ENCODE measurements at places on chromosomes 2 and 18.

DNA sequence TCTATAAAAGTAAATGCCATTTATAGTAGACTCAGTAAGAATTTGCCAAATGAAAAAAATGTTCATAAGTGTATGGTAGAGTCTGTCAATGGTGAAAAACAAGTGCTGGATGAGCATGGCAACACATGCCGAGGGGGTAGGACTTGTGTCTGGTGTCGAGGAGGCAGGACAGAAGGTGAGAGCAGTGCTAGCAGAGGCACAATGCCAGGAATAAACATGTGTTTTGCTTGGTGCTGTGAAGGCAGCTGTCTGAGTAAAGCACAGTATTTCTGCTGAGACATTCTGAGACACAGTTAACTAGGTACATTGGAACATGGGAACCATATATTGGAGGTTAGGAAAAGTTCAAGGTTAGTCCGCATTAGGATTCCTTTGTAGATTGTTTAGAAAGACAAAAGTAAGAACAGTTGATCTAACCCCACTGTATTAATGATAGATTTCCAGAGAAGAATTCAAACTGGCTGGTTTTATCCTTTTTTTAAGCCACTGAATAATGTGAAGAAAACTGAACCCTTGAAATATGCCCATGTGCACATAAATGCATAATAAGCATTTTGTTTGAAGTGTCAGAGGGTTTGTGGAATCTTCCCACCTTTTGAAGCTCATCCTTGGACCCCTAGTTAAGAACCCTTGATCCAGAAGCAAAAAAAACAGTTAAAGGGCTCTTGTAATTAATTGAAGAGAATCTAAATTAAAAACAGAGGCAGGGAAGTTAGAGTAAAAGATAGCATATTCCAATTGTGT is 7.1 kb downstream of the RBM45 start:
- DNase-seq: no peak

- DNase-seq: no peak
Observed at GRCh38 chr2:12725233-12726187, 8.8 kb downstream of the TRIB2 start.

- DNase-seq: peak; percentile 41
Observed at GRCh38 chr2:33212151-33212550, 264.3 kb upstream of the RASGRP3 start.

DNA sequence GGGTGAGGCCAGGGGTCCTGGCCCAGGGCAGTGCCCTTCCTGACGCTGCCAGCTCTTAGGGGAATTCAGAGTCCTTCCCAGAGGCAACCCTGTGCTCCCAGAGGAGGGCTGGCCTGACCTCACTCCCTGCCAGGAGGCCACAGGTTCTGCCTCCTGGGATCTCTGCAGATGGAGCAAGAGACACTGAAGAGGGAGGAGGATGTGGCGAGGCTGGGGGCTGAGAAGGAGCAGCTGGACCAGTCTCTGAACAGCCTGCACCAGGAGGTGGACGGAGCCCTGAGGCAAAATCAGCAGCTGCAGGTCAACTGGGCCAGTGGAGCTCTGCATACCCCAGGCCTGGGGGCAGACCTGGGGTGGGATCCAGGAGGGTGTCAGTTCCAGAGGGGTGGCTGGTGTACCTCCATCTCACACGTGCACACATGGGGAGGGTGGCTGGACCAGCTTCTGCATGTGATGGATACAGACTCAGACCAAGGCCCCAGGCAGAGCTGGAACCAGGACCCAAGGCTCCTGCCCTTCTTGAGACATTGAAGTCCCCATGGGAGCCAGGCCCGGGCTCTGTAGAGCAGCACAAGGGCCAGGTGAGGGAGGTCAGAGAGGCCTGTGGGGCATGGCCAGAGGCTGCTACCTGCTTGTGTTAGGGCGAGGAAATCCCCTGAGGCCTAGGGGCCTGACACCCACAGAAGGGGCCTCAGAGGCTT is 9.7 kb upstream of the SNED1 start:
- no peak for DNase-seq

GRCh38 chr18:31154181-31154580 is 8.5 kb downstream of the DSC1 start:
- no peak for DNase-seq

- no peak for DNase-seq
Observed at GRCh38 chr2:7881466-7881865, 800.4 kb upstream of the ID2 start.

DNA sequence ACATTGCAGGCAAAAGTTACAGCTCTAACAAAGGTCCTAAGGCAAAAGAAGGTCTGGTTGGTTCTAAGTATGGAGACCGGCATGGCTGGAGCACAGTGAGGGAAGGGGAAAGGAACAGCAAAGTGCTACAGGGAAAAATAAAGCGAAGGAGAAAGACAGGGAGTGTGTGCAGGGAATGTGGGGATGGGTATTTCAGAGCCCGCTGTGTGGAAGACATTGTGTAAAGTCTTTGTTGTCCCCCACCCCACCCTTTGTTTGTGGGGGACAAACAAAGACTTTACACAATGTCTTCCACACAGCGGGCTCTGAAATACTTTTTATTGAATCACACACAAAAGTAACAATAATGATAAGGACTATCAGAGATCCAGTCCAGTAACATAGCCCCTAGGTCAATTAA is 28.9 kb upstream of the C2orf15 start:
- no peak for DNase-seq

- DNase-seq: no peak
Observed at GRCh38 chr2:18708203-18708715, 118.9 kb upstream of the NT5C1B start.

- DNase-seq: peak; percentile 93
Observed at GRCh38 chr18:12391487-12392165, 14.6 kb upstream of the AFG3L2 start.

- DNase-seq: no peak
Observed at GRCh38 chr2:108980076-108980475, 8.9 kb downstream of the EDAR start.

DNA sequence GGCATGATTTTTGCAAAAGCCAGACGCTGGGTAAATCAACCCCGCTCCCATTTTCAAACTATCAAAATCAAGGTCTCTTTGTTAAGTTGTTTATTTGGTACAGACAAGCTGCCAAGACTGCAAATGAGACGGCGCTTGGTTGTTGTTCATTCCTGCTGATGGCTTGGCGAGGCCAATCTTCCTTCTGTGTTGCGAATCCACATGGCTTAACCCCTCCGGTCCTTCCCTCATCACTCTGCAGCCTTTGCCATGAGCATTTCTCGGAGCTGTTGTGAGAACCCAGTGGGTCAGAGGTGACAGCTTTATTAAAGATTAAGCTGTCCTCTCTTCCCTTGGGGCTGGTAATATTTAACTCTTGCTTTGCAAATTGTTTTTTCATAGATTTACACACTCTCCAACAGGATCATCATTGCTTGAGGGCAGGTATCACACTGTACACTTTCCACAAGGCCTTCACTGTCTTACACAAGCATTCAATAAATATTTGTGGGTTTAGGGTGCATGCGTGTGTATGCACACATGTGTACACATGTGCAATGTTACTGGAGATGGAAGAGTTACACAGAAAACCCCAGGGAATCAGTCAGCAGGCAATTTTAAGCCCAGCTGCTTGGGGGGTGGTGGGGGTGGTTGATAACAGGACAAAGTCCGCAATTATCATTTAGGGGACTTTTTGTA is 27.8 kb upstream of the KCNF1 start:
- no peak for DNase-seq

DNA sequence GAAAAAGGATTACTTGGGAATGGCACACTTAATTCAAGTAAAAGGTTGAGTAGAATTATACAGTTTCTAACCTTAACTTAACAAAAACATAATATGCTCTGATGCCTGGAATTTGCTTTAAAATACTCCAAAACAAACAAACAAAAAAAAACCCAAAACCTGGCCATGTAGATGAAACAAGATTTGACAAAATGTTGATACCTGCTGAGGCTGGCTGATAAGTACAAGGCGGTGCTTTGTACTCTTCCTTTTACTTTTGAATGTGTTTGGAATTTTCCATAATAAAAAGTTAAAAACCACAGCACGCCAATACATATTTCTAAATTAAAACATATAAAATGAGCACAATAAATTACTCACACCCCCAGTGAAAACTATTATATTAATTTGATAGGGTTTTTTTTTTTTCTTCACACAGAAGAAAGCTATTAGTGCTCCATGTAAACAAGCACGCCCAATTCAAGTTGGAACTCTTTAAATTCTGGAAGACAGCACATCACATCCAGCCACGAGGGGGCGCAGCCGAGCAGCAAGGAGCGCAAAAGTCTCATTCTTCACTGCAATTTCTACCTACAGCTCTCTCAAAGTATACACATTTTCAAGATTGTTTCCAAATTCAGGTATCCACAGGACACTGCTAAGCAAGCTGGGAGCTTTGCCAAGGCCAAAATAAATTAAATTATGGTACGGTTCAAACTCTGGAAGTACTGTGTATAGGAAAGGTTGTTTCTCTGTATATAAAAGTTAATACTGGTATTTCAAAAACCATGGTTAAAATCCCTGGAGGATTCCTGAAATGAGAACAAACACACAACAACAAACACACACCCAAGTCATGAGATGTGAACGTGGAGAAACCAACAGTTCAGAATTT is 7.5 kb downstream of the SERTAD2 start:
- peak; percentile 81 for DNase-seq

GRCh38 chr2:7068457-7068856 is 151.2 kb downstream of the RNF144A start:
- no peak for DNase-seq

GRCh38 chr2:230671117-230671516 is 41.5 kb upstream of the CAB39 start:
- peak; percentile 4 for DNase-seq

DNA sequence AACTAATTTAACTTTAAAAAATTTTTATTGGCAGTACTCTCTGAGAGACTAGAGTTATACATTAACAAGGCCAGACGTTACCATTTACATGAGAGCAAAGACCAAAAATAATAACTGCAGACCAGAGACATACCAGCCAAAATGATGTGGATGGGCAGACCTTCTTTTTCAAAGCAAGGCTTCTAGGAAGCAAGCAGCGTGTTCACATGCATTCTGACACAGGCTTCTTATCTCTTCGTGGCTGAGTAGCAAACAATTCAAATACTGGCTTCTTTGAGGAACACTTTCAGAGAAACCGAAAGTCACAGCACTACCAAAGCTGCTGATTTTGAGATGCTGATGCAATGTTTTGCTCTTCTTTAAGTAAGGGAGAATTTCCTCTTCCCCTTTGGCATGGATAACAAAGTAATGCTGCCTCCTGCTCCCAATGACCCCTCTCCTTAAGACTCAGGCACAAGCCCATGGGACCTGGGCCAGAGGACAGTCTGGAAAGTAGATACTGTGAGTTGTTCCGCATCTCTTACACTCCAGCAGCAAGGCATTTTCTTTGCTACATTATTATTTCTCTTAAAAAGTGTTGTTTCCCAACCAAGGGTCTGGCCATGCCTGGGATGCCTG is 181.9 kb downstream of the MREG start:
- DNase-seq: no peak

GRCh38 chr18:63336366-63337099 is 17.0 kb upstream of the BCL2 start:
- DNase-seq: no peak

- DNase-seq: no peak
Observed at GRCh38 chr2:104793966-104794365, 59.9 kb upstream of the POU3F3 start.

- DNase-seq: peak; percentile 42
Observed at GRCh38 chr2:154720651-154721050, 22.2 kb downstream of the KCNJ3 start.

GRCh38 chr2:55048508-55049042 is 1.7 kb downstream of the RTN4 start:
- peak; percentile 60 for DNase-seq

DNA sequence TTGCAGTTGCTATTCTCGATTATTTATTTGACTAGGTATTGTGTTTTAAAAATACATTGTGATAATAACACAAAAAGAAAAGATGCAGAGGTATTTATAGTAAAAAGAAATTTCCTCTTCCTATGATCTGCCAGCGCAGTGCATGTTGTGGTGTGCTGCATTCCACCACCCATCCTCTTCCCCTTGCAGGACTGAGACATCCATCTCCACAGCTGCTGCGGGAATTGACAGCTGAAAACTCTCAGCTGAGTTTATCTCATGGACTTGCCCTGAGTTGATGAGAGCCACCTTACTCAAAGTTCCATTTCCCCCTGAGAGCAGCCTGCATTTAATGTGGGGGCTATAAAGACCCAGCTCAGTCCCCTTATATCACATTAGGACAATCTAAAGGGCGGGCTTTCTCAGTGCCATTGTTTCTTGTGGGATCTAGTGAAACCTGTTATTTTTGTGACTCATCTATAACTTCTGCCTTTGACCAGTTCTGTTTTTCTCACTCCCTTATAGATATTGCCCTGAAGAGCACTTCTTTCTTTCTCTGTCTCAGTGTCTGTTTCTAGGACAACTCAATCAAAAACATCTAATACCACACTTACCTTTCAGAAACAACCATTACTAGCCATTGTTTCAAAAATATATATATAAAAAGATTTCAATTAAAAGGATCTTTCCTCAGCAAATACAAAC is 698.5 kb downstream of the NR4A2 start:
- DNase-seq: peak; percentile 16

GRCh38 chr2:39568561-39569006 is 97.1 kb upstream of the TMEM178A start:
- DNase-seq: peak; percentile 17

DNA sequence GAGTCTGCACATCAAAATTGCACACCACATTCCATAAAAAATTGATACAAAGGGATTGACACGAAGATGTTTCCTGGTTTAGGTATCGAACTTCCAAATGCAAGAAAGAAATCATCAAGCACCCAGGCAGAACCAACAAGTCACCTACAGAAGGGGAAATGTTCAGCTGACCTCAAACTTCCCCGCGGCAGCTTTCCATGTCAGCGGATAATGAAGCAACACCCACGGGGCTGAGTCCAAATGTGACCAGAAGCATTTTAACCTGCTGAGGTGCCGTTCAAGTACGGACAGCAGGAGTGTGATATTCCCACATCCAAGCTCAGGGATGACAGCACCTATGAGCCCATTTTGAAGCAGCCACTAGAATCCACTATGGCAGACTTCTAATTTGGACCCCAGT is 124.9 kb downstream of the GALNT14 start:
- no peak for DNase-seq

GRCh38 chr2:216217904-216218260 is 108.7 kb downstream of the XRCC5 start:
- no peak for DNase-seq

DNA sequence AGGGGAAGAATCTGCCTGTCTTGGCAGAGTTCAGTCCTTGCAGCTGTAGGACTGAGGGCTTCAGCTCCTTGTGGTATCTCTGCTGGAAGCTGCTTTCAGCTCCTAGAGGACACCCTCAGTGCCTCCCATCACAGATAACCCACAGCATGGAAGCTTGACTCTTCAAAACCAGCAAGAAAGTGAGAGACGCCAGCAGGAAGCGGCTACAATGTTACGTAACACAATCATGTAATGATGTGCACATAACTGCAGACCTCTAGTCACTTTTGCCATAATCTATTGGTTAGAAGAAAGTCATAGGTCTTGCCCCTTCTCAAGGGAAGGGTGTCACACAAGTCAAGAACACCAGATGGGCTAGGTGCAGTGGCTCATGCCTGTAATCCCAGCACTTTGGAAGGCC is 69.1 kb upstream of the AFF3 start:
- DNase-seq: no peak

Measured in DMS53 (cell line).